ENCODE measurements at places on chromosomes 11 and 22.

GRCh38 chr11:108870373-108871020 lies 205.6 kb downstream of the DDX10 start:
- no peak for DNase-seq

DNA sequence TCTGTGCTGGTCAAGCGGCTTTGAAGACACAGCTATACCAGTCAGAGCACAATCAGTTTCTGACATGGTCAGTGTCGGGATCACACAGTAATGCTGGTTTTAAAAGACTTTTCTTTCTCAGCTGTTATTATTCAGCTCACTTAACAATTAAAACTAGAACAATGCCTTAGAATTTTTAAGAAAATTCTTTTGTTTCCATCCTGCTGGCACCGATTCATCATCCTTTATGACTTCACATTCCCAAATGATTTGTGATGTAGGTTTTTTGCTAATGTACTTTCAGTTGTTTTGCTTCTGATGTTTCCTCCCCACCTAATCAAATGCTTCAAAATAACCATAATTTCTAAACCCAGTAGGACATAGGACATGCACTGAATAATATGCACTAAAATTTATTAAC lies 34.5 kb upstream of the OLFML1 start:
- DNase-seq: no peak

DNA sequence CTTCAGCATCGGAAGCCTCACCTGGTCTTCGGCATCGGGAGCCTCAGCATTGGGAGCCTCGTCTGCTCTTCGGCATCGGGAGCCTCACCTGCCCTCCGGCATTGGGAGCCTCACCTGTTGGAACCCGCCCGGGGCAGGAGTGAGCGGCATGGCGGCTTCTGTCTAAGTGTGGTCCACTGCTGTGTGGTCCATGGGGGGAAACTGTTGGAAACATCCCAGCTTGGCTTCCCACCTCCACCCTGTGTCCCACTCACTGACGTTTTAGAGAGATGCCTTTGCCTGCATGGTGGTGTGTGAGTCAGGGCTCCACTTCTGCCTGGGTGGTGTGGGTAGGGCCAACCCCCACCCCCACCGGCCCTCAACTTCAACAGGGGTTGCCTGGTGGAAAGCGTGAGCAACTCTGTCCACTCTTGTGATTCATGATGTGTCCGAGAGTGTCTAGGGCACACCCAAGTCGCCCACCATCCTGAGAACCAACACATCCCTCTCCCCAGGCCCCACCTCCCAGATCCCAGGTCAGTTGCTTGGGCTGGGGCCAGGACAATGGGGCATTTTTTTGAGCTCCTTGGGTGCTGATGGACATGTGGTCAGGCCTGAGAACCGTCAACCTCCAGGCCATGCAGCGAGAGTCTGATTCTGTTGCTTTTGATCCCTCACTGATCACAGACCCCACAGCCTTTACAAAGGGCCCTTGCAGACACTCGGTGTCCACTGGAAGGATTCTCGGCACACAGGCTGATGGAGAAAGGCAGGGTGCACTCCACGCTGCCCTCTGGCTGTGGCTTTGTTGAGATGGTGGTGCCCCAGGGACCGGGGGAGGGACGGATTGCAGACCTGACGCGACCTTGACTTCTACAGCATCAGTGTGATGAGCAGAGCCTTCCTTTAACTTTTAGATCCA lies 406.7 kb downstream of the TBC1D22A start:
- no peak for DNase-seq

DNA sequence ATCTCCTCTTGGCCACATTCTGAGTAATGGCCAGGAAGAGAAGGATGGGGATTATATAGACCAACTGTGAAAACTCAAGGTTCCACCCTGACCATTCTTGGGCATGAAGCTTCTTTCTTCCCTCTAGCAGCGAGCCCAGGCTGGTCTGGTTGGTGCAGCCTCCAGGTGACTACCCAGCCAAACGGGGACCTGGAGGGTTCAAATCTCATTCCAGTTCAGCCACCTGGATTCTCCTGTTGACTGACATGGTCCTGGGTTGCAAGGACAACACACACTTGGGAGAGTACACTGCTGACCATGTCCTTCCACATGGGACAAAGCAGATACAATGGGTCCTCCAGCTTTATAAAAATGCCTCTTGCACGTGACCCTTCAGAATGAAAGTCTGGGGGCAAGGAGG lies 67.0 kb downstream of the SHANK2 start:
- no peak for DNase-seq

- DNase-seq: peak; percentile 89
Observed at GRCh38 chr11:118659314-118659952, 20.0 kb downstream of the TREH start.

DNA sequence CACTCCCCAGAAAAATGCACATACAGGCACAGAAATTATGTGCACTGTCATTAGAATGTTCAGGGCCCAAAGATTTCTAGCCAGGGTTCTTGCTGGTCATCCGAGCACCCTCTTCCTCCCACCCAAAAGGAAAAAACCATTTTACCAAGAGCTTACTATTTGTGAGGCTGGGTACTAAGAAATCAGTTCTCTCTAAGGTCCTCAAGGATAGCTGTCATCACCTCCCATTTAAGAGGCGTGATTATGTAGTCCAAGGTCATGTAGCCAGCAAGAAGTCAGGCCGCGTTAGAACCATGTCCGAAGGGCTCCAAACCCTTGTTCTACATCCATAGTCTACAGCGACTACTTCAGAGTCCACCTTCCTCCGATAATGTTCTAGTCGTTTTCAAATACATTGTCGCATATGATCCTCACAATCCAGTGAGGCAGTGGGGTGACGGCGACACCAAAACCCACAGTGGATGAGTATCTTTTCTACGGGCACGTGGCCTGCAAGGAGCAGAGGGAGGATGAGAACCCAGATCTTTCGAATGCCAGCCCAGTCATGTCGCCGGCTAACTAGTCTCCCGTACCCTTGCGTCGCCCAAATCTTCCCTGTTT lies 634 bp downstream of the TIMM8B start:
- DNase-seq: peak; percentile 50

DNA sequence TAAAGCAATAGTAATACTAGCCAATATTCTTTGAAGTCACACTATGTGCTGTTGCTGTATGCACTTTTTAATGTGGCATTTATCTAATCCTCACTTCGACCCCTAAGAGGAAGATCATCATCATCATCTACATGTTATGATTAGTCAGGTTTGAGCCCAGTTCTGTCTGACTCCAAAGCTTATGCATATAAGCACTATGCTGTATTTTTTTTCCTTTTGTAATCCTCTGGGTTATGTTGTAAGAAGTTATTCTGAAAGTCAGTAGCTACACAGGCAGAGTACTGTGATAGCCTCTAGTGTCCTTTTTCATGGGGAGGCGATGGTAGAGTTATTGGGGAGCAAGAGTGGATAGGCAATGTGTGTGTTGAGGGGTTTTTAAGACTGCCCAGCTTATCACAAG lies 11.1 kb downstream of the MMP20 start:
- DNase-seq: no peak

DNA sequence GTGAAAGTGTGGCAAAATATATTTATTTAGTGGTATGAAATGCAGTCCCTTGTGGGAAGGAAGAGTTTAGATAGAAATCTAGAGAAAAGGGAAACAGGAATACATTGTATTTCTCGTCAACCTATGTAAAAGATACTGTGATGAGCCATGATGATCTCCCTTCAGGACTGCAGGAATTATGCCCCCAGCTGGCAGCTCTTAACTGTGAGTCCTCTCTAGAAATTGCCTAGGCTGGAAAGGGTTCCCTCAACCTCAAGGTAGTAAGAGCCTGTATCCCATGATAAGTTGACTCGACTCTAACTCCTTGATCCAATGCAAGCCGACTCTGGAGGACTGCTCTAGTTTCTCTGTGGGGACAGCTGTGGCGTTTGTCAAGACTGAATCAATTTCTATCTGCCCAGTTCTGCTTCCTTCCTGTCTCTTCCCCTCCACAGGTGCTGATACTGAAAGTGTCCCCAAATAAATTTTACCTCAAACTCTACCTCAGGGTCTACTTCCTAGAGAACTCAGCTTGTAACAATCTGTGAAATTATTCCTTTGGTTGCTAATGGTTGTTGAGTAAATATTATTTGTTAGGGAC lies 897.3 kb downstream of the METTL15 start:
- DNase-seq: no peak

DNA sequence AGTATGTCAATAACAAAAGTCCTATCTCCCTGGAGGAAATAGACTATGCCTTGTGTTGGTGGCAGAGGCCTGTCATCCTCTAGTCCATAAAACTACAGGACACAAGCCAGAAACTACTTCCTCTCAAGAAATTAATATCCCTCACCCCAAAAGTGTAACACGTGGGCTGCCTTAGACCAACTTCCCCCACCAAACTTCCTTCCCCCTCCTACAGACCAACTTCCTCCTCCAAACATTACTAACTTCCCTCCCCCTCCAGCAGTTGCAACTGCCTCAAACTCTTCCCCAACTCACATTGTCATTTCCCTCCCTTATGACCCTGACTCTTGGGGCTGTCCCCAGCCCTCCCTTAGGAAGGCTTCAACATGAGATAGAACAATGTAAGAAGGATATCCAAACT lies 6.3 kb downstream of the OR52K2 start:
- no peak for DNase-seq

DNA sequence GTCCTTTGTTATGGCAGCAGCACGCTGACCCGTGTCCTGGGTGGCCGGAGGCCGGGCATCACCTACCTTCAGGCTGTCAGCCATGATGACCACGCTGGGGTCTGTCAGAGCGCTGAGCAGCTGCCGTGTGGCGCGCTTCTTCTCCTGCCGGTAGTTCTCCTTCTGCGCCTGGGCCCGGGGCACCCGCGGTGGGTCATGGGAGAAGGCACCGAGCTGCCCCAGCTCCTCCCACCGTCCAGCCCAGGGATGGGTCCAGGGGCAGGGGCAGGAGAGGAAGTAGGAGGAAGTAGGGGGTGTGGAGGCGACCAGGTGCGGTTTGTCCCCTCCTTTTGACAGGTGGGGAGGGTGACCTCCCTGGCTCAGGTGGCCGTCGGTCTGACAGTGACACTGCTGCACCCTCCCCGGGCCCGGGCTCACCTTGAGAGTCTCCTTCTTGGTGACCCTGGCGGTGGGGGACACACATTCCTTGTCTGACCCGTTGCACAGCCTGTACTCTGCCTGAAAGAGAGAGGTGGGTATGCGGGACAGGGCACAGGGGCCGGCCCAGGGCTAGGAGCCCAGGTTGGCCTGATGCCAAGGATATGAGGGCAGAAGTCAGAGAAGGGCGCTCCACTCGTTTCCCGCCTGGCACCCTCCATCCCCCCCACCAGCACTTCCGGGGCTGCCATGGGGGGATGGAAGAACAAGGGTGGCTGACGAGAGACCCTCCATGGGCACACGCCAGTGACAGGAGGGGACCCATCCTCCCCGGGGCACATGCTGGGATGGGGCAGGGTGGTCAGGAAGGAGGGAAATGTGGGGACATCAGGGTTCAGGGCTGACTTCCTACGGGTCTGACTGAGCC lies 43.0 kb downstream of the OSBPL5 start:
- no peak for DNase-seq

GRCh38 chr11:94563176-94563847 lies 3.9 kb upstream of the PIWIL4 start:
- DNase-seq: no peak

DNA sequence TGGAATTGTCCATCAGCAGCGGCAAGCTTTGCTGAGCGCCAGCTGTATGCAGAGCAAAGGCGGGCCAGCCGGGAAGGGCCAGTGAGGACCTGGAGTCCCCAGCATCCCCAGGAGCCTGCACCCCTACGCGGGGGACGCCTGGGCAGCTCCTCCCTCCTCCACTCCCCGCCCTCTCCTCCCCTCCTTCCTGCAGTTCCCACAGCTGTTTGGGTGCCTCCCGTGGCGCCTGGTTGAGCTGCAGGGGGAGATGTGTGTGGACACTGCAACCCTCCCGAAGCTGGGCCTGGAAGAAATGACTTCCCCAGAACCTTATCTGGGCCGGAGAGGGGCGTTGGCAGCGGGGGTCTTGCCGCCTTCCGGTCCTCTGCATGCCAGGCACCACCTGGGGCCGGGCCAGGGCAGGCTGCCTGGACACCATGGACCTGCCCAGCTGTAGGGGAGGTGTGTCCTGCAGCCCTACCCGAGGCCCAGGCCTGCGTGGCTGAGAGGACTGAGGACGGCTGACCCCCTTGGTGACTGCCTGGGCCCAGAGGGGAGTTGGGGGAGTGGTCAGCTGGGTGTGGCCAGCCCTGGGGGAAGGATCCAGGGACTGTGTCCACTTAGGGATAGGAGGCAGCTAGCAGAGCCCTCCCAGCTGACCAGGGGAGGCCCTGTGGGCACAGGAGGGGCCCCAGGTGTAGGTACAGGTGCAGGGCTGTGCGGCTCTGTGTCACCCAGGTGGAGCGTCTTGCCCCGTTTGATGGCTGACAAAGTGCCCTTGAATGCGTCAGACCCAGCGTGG lies 16.8 kb upstream of the MUC6 start:
- DNase-seq: no peak

- no peak for DNase-seq
Observed at GRCh38 chr11:3981084-3981633, 113.4 kb upstream of the RRM1 start.

DNA sequence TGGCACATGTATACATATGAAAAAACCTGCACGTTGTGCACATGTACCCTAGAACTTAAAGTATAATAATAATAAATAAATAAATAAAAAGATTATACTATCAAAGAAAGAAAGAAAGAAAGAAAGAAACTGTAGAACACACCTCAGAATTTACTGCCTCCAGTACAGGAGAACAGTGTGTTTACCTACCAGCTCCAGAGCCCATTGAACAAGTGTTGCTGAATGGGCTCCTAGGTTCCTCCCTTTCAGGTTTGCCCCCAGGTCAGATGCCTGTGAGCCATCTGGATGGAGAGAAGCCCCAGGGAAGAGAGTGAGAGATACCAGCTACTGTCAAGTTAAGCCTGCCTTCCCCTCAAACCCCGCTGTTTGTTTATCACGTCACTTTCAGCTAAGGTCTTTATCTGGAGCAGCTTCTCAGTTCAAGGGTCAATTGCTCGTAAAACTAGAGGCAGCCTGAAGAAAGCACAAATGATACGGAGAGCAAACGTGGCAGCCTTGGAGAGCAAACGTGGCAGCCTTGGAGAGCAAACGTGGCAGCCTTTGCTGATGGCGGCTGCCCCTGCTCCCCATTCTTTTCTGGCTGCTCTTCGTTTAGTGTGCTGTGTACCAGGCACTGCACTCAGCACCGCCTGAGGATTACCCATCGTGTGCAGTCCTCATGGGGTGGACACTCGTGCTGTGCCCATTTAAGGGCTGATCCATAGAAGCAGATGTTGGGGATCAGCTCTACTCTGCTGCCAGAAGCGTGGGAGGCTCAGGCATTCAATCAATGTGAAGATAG lies 111.7 kb downstream of the ADAMTS15 start:
- DNase-seq: no peak

- DNase-seq: no peak
Observed at GRCh38 chr22:21713428-21714058, 22.1 kb downstream of the YPEL1 start.

- DNase-seq: no peak
Observed at GRCh38 chr22:33326540-33327295, 268.5 kb upstream of the SYN3 start.

GRCh38 chr11:108733479-108734116 lies 68.7 kb downstream of the DDX10 start:
- no peak for DNase-seq

All from stimulated activated CD4-positive, alpha-beta T cell treated with anti-CD3 and anti-CD28 coated beads, Interleukin-4, amount 100 ng/mL, for 1 hour (primary cell).